ACHN (cell line): ENCODE measurements at places on chromosomes 13 and 19.

GRCh38 chr19:33299051-33299688 is 3.2 kb downstream of the CEBPA start:
- DNase-seq = no peak

GRCh38 chr13:44155422-44156293 is 218.0 kb upstream of the SERP2 start:
- no peak for DNase-seq

DNA sequence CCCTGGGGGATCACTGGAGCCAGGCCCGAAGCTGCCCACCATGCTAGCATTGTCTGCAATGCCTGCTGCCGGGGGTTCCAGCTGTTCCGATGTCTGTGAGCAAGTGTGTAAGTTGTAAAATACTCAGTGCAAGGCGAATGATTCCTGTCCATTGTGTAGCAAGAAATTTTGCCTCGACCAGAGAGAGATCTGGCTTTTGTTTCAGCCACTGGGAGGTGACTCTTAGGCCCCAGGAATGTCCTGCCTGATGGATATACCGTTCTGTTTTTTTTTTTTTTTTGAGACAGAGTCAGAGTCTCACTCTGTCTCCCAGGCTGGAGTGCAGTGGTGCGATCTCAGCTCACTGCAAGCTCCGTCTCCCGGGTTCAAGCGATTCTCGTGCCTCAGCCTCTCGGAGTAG is 7.3 kb upstream of the GADD45B start:
- DNase-seq = no peak

GRCh38 chr19:8421484-8422461 is 8.7 kb downstream of the MARCHF2 start:
- DNase-seq = no peak

- DNase-seq = no peak
Observed at GRCh38 chr13:59459972-59460371, 703.8 kb downstream of the DIAPH3 start.

- DNase-seq = no peak
Observed at GRCh38 chr13:26599403-26599802, 41.9 kb downstream of the WASF3 start.

DNA sequence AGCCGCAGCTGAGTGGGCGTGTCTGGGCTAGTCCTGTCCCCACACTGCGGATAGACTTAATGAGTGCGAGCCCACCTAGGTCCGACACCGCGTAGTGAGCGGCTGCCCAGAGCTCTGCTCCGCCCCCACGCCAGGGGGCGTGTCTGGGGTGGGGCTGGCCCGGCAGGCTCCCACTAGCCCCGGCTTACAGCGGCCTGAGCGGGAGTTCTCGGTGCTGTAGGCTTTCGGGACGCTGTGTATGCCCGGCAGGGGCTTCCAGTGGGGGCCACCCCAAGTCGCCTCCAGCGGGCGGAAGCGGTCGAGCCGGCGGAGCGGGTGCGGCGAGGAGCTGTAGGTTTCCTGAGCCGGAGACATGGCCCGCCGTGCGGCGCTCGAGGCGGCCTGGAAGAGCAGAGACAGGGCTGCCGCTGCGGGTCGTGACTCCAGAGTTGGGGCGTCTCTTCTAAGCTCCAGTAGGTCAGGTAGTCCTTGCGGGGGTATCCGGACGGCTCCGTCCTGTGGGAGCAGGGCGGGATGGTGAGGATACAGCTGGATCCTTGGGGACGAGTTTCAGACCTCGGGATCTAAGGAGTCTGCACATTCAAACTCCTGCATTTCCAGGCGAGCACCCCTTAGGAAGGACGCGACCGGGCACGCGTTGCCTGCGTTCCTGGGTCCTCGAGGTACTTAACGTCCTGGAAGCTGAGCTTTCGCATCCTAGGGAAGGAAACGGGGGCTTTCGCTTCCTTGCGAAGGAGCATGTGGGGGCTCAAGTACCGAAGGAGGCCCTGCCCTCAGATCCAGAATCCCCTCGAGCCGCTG is 1.2 kb downstream of the CGB7 start:
- DNase-seq = peak; percentile 57

GRCh38 chr13:81140675-81141074 is 799.7 kb upstream of the SPRY2 start:
- no peak for DNase-seq

DNA sequence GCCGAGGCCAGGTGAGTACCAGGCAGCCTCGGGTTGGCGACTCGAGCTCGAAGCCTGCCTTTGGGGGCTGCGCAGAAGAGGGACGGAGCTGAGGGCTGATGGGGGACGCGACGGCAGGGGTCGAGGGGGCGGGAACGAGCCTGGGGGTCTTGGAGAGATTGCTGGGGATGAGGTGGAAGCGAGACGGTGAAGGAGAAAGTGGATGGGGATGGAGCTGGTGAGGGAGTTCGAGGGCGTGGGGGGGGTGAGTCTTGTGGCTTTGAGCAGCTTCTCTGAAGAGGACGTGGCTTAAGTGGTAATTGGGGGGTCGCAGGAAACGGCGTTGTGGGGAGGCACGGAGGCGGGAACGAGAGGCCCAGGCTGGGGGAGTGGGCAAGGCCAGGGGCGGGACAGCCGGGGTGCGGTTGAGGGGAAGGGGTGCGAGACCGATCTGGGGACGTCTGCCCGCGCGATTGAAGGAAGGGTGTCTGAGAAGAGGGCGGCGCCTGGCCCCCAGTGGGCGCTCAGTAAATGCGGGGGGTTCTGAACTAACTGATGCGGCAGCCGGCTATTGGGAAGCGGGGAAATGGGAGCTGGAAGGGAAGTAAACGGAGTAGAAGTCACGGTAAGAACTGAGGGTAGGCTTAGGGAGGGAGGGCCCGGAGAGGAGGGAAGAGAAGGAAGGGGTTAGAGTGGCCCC is 426 bp downstream of the MYO9B start:
- peak; percentile 35 for DNase-seq

DNA sequence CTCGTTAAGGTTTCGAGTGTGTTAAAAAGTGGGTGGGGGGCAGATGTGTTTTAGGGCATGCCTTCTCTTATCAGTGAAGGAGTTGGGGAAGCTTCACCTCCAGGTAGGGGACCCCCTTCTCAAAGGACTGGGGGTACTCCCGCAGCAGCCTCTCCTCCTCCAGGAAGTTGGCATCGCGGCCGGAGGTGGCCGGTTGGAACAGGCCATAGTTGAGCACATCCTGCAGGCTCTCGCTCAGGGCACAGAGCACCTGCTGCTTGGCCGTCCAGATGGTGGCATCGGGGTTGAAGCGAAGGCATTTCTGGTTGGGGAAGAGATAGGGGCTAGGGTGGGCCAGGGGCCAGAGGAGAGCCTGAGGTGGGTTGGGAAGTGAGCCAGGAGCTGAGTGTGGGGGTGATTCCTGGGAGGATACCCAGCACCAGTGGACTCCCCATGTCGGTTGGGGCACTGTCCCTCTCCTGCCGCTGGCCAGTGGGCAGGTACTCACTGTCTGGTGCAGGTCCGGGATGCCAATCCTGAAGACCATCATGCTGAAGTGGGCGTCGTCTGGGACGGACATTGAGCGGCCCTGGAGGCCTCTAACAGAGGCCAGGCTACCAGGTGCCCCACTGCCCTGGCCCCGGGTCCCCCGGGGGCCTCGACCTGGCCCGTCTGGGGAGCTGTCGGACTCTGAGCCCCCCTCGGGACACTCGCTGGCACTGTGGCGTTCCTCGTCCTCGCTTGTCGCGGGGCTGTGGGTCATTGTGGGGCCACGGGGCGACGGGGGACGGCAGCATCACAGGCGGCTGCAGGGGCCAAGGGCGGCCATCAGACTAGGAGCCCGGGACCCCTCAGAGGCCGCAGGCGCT is 3.2 kb downstream of the SHANK1 start:
- DNase-seq = no peak

DNA sequence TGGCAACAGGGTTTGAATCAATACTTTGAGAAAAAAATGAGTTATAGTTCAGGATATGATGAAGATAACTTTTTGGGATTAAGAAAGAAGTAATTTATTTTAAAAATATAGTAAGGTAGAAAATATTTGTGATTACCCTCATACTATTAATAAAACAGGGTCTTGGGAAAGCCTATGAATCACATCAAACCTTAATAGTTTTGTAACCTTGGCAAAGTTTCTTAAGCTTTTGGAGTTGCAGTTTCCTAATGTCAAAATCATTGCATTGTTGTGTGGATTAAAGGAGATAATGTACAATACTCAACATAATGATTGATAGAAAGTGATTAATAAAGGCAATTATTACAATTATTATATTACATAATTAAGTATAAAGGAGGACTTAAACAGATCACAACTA is 149.0 kb downstream of the LMO7 start:
- DNase-seq = no peak

GRCh38 chr19:54473892-54474372 is 836 bp upstream of the CDC42EP5 start:
- DNase-seq = no peak

GRCh38 chr19:55306712-55307111 is 18.4 kb downstream of the TMEM150B start:
- no peak for DNase-seq

DNA sequence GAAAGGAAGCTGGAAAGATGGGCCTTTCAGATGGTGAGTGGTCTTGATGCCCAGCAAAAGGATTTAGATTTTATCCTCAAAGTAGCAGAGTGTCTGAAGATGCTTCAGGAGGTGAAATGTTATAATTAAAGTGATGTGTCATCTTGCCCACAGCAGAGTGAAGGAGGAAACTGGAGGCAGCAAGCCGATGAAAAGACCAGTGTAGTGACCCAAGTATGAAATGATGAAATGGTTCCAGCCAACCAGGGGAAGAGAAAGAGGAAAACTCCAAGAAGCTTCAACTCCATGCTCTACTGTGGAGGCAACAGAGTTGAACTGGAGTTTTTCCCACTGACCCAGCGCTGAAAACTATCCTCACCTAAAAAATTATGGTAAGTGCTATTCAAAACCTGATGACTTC is 66.7 kb downstream of the FOXO1 start:
- DNase-seq = no peak

- DNase-seq = no peak
Observed at GRCh38 chr19:17863520-17864182, 3.9 kb downstream of the RPL18A start.

DNA sequence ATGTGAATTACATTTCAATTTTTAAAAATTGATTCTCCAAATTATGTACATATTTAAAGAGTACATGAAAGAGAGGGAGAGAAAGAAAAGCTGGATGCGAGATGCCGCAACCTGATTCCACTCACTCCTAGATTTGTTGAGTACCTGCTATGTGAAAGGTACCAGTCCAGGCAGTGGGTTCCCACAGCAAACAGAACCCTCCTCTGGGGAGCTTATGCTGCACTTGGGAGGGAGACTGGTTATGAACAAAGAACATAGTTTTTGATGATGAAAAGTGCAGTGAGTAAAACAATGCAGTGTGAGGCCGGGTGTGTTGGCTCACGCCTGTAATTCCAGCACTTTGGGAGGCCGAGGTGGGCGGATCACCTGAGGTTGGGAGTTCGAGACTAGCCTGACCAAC is 43.4 kb downstream of the ACTN4 start:
- no peak for DNase-seq

DNA sequence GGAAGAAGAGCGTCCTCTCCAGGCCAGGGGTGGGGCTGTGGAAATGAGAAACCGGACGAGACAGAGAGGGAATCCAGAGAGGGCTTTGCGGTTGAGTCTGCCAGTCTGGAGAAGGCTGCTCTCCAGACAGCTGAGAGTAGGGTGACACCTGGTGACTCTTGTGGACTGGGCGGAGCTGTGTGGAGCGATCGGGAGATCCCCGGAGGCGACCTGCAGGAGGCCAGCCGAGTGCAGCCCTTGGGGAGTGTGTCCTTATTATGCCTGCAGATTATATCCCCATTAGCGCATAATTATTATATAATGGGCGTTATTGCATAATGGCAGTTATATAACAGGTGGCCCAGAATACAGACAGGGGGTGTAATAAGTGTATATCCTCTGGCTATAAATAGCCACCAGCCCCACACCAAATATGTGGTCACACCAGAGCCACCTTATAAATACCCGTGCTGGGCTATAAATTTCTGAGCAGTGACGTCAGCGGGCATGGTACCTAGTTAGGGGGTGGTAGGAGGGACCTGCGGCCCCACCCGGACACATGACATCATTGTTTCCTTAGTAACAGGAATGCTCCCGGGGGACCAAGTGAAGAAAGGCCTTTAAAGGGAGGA is 41.2 kb downstream of the NFIX start:
- DNase-seq = peak; percentile 69

DNA sequence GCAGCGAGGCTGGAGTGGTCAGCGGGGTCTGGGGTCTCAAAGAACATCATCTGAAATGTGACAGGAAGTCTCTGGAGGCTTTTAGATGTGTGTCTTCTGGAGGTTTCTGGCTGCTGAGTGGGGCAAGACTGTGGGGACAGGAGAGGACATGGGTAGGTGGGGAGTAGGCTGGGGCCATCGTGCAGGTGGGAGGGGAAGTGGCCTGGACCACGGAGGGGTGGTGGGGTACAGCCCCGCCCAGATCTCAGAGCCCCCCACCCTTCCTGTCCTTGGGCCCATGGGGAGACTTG is 6.2 kb downstream of the AP1M1 start:
- no peak for DNase-seq

GRCh38 chr19:37959665-37960114 is 52.7 kb downstream of the SIPA1L3 start:
- DNase-seq = no peak

GRCh38 chr19:40555978-40556689 is 20.5 kb upstream of the SHKBP1 start:
- no peak for DNase-seq

- DNase-seq = no peak
Observed at GRCh38 chr13:43374621-43375020, 351.2 kb downstream of the DNAJC15 start.

- no peak for DNase-seq
Observed at GRCh38 chr13:87356314-87356713, 314.9 kb upstream of the SLITRK5 start.

- no peak for DNase-seq
Observed at GRCh38 chr13:111589992-111590391, 269.6 kb downstream of the TEX29 start.

GRCh38 chr13:92719868-92720267 is 506.7 kb upstream of the GPC6 start:
- DNase-seq = no peak

DNA sequence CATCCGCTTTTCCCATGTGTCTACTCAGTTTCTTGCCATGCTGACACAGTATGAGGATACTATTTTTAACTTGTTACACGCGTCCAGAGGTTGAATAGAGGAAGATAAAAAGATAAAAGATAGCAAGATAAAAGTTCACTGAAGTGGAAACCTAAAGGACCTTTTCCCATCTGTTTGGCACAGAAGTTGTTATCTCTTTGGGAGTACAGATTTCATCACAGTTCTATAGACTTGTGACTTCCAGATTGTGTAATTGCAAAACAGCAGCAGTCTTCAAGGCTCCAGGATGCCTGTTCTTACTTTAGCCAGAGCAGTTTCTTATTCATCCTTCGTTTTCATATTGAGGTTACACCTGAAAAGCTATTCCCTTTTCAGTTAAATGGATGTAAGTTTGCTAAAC is 369.2 kb downstream of the GPC5 start:
- no peak for DNase-seq

- no peak for DNase-seq
Observed at GRCh38 chr13:21071924-21072323, 10.5 kb upstream of the LATS2 start.

GRCh38 chr19:14561847-14562351 is 10.0 kb downstream of the NDUFB7 start:
- no peak for DNase-seq

GRCh38 chr19:46392252-46392801 is 21.0 kb downstream of the CCDC8 start:
- DNase-seq = no peak
